Stimulated activated CD4-positive, alpha-beta T cell treated with anti-CD3 and anti-CD28 coated beads, Interleukin-12 subunit alpha, Interleukin-12 subunit beta, amount 100 ng/mL, for 48 hours (primary cell): ENCODE measurements at places on chromosomes 4 and X.

DNA sequence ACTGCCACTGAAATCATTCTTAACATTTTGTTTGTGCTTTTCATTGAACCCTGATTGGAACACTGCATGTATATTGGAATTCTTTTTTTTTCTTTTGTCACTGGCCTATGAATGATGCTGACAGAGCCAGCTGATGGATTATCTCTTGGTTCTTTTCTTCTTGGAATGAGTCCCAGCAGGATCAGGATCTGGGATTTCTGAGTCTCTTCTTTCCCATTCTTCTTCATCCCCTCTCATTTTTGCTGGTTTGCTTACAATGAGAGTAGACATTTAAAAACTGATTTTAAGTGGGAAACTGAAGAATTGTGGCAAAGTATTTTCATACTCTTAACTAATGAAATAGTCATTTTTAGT, 9.0 kb downstream of the DCUN1D4 start:
- no peak for DNase-seq

DNA sequence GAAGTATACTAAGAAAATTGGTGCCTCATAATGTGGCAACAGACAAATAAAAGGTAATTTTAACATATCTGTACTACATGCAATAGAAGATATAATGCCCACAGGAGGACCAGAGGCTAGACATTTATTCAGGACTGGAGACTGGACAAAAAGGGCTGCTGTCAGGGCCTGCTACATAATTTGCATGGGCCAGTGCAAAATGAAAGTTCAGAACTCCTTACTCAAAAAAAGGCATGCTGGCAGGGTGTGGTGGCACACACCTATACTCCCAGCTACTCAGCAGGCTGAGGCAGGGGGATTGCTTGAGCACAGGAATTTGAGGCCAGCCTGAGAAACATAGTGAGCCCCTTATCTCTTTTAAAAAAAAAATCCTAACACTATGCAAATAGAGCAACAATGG, 12.4 kb upstream of the MAOA start:
- DNase-seq = no peak

GRCh38 chr4:159545556-159545955, 442.7 kb downstream of the RAPGEF2 start:
- no peak for DNase-seq

- no peak for DNase-seq
Measured at GRCh38 chrX:44343412-44344141, at the start of gene EFHC2. TSS of gene EFHC2 (minus strand) at chrX:44343672. CDS start at chrX:44343588, 84 bp downstream.

DNA sequence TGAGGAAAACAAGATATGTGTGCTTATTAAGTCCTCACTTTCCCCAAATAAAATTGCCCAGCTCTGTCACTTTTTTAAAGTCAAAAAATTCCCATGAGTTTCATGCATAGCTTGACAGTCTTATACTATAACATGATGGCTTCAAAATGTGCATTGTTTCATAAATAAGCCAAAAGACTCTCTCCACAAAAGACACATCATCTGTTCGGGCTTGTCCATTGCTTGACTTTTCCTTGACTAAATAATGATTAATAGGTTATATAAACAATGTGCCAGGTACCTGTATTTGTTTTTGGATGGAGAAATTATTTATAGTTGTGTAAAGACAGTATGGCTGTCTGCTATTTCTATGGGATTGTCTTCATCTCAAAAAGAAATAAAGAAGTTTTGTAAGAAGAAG, 329.2 kb upstream of the KLF3 start:
- no peak for DNase-seq

GRCh38 chrX:107600366-107600765, 27.9 kb upstream of the PRPS1 start:
- DNase-seq = no peak

DNA sequence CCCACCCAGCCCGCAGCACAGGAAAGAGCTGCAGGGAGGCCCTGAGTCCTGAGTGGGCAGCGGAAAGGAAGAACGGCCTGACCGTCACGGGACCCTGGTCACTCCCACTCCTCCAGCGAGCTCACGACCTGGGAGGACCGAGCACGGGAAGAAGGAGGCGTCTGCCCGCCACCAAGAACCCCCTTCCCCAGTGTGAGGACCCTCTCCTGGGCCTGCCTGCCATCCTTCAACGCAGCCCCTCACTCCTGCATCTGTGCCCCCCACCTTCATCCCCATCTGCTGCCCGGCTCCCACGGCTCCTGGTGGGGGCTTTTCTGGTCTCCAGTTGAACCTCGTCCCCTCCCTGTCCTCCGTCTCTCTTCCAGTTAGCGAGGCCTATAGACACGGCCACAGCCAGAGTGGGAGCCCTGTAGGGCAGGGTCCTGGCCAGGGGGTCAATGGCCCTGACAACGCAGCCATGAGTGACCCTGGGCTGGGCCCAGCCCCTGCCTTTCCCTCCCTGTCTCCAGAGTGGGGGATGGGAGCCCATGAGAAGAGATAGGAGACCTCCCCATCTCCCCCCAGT, 41.3 kb upstream of the MXD4 start:
- DNase-seq = no peak

DNA sequence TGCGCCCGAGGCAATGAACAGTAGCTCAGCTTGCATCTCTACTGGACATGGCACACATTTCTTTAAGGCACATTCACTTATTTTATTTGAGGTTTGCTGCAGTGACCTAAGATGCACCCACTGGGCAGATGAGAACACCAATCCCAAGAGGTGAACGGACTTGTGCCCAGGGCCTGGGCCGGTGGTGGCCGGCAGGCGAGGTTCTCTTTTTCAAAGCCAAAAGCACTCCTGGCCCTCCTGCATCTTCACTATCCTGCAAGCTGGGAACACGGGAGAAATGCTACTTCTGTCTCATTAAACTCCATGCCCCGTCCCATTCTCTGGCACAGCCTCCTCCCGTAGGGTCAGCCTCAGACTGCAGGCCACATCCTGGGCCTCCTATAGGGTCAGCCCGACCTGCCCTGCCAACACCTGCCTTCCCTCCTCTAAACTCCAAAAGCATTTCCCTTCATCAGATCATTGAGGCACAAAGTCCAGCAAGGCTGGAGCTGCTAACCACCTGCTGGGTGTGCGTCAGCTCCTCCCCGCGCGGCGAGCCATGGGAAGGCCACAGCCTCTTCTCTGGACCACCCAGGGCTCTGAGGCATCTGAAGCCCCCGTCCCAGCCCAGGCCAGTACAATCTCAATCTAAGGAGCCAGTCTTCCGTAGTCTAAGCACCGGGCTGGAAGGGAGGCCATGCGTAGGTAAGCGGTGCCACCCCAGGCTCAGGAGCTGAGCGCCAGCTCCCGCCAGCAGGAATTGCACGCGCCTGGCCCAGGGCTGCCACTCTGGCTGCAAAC, 166.1 kb downstream of the AFAP1 start:
- no peak for DNase-seq

GRCh38 chrX:37825215-37825842, 22.0 kb downstream of the DYNLT3 start:
- DNase-seq = peak; percentile 6

GRCh38 chr4:183398298-183399125, 45.9 kb upstream of the CDKN2AIP start:
- peak; percentile 36 for DNase-seq

- no peak for DNase-seq
Measured at GRCh38 chrX:13776387-13776786, 40.5 kb downstream of the GPM6B start.

DNA sequence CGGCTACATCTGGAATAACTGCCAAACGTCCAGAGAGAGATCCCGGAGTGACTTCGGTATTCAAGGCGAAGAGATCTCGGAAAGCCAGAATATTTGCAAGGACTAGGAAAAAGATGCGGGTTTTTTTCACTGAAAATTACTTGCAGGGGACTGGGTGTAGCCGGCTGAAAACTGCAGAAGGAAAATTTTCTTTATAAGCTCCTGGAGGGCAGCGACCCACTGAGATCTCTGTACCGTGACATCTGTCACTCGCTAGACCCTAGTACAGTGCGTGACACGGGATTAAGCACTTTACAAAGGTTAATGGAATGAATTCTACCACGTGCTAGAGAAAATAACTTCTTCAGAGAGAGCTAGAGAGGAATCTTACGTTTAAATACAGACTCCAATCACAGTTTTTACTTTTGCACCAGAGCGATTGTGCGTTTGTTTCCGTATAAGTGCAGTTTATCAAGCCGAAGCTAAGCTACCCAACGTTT, 1.1 kb upstream of the LCORL start:
- no peak for DNase-seq

GRCh38 chrX:16843208-16843909, 26.8 kb downstream of the RBBP7 start:
- DNase-seq = no peak

- DNase-seq = no peak
Measured at GRCh38 chrX:33128048-33128805, 83.1 kb downstream of the DMD start.

- no peak for DNase-seq
Measured at GRCh38 chr4:79756140-79756895, 316.7 kb downstream of the ANTXR2 start.

GRCh38 chrX:16022580-16023200, 100.7 kb upstream of the GRPR start:
- no peak for DNase-seq

- no peak for DNase-seq
Measured at GRCh38 chrX:63101879-63102620, 249.1 kb downstream of the SPIN4 start.

DNA sequence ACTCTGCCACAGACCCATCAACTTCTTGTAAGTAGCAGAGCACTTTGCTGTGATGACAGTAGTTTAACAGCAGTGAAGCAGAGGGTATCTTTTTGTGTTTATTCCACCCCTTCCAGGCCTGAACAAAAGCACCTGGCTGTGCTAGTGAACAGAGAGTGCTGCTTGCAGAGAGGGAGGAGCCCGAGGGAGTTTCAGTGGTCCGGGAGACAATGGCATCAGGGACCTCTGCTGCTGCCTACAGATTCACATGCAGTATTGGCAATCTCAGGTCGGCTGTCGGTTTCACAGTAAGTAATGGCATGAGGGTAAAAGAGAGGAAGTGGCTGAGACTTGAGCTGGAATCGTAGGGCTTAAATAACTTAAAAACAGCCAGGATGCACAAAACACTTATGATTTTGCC, 755.8 kb downstream of the RPA4 start:
- no peak for DNase-seq

- no peak for DNase-seq
Measured at GRCh38 chr4:5719350-5720055, 8.5 kb downstream of the EVC start.

GRCh38 chr4:126991965-126992364, 640.8 kb upstream of the INTU start:
- DNase-seq = no peak

DNA sequence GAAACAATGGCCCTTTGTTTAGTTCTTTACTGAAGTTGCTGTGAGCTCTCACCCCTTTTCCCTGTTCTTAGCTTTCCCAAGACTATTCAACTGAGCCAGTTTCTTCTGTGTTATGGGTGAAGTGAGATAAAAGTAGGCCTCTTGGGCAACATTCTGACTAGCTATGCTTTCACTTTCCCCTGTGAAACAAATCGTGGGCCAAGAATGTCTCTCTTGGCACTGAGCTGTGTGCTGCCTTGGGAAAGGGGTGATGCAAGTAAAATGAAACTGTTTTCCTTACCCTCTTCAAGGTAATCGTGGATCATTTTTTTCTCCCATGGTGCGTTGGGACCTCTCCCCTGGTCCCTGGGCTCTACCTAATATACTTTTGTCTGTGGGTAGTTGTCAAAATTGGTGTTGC, 653.9 kb upstream of the MAGEB2 start:
- DNase-seq = no peak

DNA sequence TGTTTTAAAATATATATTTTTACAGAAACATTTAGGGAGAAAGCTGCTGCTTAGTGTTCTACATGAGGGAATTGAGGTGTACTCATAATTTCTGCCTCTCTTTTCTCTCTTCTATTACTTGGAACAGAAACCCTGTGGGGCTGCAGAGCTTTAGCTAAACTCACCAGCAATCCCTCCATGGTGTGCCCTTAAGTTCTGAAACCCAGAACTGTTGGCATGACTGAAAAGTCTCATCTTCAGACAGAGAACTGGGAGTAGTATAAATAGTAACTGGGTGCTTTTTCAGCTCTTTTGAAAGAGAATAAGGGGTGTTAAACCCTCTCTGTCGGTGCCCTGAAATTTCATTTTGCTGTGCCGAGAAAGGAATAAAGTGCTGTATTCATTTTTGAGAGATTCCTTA, 294.9 kb upstream of the BOD1L1 start:
- no peak for DNase-seq

- DNase-seq = no peak
Measured at GRCh38 chr4:25921922-25922321, 7.9 kb downstream of the SMIM20 start.

GRCh38 chr4:3659131-3659530, 107.1 kb upstream of the ADRA2C start:
- DNase-seq = no peak

DNA sequence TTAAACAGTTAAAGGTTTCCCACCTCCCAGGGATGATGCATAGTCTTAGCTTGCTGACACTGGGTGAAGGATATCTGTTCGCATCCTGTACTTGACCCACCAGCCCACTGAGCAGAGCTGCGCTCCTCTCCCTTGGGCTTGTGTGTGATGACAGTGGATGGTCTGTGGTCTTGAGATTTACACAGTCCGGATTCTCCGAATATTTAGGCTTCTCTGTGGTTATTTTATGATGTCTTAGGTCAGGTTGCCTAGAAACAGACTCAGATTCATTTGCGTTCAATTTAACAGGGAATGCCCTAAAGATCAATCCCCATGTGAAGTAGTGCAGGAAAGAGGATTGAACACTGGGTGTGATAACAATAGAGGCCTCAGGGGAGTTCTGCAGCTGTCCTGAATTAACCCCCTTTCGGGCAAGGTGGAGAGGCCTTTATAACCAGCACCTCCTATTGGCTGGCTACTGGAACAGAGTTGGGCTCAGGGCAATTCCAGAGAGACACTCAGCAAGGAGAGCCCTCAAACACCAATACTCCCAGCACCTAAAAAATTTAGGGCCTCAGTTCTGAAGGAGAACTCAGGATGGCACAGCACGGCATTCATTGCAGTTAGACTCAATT, 653.2 kb upstream of the GALNT7 start:
- no peak for DNase-seq

GRCh38 chr4:76545226-76545884, 110.3 kb downstream of the SHROOM3 start:
- no peak for DNase-seq

- no peak for DNase-seq
Measured at GRCh38 chr4:66160606-66161005, 490.3 kb upstream of the EPHA5 start.

DNA sequence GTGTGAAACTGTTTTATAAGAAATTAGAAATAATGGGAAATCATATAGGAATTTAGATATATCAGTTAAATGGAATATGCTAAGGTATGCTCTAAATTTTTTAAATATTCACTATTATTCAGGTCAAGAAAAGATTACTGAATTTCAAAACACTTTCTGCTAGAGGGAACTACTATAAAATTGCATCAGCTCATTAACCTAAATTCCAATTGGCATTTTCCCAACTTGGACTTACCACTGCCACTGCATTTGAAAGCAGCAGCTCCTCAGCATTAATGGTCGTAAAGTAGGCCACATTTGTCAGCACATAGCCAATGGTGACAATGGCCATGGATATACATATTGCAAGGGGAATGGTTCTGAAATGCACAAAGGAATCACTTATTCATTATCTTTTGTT, 57.3 kb downstream of the SLC7A11 start:
- DNase-seq = no peak

- no peak for DNase-seq
Measured at GRCh38 chr4:8696369-8697127, 104.0 kb downstream of the CPZ start.

GRCh38 chr4:111435986-111436744, 709.1 kb upstream of the FAM241A start:
- DNase-seq = no peak

- no peak for DNase-seq
Measured at GRCh38 chr4:53199356-53199755, 166.5 kb downstream of the SCFD2 start.

- DNase-seq = no peak
Measured at GRCh38 chr4:15515106-15515505, 45.4 kb downstream of the CC2D2A start.
